ENCODE measurements at places on chromosomes 5 and 9.

DNA sequence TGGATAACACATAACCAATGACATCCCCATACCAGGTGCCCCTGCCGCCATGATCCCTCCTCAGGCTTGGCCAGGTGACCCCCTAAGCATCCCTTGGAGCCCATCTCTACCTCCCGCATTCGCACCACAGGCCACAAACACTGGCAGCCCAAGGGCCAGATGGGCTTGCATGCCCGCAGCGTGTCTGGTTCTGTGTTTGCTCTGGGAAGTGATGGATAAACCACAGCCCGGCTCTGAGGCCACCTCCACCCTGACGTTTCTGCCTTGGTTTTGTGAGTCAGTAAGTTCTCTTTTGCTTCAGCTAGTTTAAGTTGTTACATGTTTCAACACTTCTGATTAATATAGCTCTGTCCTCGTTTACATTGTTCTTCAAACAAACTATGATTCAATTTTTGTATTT is 172.4 kb upstream of the PHYKPL start:
- DNase-seq: no peak

DNA sequence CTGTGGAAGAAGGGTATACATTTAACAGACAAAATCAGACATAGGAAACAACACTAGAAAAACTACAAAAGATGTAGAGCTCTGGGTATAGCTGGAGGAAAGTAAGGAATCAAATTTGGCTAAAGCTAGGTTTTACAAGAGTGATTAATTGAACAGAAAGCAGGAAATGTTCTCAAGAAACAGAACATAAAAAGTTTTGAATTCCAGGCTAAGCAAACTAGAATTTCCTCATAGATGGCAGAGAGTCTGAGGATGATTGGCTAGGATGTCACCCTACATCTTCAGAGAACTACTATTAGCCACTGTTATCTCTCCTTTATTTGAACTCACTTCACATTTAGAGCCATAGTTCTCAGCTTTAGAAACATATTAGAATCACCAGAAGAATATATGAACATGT is 502.1 kb upstream of the PAPPA start:
- no peak for DNase-seq

DNA sequence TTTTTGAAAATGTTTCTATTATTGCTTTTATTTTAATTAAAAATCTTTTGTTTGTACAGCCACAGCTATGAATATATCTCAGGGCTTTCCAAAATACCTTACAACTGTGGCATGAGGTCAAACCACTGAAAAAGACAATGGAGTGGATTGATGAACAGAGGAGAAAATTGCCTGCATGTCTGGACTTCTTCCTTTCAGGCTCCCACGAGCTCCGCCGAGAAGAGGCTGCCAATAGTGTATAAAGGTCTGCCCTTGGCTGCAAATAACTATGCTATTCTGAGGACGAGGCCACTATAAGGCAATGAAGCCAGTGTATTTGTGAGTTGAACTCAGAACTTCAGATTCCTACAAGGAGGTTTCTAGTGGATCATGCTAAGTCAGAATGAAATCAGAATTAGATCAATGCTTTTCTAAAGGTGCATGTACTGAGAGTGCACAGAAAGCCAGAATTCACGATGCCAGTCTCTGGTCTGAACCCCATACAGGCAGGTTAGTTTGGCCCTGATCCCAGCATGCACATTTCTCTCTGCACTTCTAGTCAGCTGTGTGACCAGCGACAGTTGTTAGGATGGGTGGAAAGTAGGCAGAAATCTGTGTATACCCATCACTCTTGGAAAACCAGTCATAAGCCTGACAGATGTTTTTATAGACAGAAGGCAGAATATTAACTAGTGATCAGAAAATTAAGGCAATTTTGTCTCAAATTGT is 42.7 kb upstream of the PLPP1 start:
- no peak for DNase-seq

GRCh38 chr5:115170134-115170928 is 623 bp upstream of the TRIM36 start:
- no peak for DNase-seq

DNA sequence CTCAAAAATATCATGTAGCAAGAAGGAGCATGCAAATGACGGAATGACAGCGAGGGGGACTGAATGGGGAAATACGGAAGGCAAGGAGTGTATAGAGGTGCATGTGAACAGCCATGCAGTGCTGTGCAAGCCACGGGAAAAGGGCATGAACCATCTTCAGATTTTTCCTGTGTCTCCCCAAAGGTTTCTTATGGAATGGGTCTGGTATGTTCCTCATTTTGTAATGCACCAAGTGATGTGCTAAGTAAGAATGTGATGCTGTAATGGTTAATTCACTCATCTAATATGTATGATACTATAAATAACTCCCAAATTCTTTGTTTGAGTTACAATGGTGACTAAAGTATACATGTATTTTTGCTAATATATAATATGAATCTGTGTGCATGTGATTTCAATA is 99.0 kb upstream of the DAB2 start:
- DNase-seq: no peak

GRCh38 chr5:142826741-142827492 is 56.7 kb downstream of the ARHGAP26 start:
- no peak for DNase-seq

DNA sequence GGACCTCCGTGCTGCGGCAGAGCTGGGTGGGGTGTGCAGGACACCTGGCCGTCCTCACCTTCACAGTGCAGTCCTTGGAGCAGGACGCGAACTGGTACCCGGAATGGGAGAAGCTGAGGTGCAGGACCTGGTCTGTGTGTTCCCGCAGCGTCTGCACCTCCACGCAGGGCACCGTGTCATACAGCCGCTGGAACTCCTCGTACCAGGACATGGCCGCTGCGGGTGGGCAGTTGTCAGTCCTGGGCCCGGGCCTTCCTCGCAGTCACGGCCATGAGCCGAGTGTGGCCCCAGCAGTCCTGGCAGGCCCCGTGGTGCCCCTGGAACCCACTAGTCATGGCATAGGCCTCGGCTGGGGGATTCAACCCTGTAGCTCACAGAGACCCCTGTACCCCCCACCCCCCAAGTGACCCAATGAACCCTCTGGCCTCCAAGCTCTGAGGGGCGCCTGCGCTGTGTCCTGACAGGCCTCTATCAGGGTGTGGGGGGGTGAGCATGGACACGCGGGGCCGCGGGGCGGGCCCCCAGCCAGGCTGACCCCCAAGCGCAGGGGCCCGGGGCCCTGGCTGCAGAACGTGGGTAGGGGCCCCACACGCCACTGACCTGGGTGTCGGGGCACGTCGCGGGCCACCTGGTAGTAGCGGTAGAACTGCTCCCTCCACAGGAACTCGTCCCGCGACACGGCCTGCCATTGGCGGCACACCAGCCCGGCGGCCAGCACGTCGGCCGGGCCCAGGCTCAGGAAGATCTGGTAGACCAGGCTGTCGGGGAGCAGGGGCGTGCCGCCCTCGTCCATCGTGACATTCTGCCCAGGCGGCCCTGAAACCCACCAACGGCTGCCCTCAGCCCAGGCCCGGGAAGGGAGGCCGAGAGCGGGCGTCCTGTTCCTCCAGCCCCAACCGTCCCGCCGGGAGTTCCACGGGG is 987 bp downstream of the FBXW5 start:
- DNase-seq: no peak

GRCh38 chr5:174064171-174064570 is 18.7 kb downstream of the NSG2 start:
- DNase-seq: no peak

DNA sequence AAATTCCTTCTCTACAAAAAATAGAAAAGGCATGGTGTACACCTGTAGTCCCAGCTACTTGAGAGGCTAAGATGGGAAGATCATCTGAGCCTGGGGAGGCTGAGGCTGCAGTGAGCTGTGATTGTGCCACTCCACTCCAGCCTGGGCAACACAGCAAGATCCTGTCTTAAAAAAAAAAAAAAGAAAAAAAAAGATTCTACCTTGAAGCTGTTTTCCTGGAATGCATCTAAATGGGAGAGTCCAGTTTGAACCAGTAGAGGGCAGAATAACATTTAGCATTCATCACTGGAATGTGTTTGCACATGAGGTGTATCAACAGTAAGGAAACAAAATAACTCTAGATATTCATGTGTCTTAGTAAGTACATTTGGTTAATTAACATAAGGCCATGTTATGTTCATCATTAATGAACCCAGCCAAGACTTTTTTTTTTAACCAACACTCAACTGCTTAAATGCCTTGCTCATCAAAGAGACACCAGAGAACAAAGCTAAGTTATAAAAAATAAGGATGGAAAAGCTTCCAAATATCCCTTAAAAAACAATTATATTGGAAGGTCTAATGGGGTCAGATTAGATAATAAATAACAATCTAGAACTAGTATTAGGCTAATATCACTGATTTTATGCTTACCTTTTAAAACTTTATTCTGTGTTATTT is 16.1 kb downstream of the IFNE start:
- DNase-seq: no peak

GRCh38 chr5:77744116-77744515 is 32.0 kb downstream of the TBCA start:
- no peak for DNase-seq

- DNase-seq: no peak
Measured at GRCh38 chr9:115596021-115596745, 478.2 kb upstream of the TNC start.

DNA sequence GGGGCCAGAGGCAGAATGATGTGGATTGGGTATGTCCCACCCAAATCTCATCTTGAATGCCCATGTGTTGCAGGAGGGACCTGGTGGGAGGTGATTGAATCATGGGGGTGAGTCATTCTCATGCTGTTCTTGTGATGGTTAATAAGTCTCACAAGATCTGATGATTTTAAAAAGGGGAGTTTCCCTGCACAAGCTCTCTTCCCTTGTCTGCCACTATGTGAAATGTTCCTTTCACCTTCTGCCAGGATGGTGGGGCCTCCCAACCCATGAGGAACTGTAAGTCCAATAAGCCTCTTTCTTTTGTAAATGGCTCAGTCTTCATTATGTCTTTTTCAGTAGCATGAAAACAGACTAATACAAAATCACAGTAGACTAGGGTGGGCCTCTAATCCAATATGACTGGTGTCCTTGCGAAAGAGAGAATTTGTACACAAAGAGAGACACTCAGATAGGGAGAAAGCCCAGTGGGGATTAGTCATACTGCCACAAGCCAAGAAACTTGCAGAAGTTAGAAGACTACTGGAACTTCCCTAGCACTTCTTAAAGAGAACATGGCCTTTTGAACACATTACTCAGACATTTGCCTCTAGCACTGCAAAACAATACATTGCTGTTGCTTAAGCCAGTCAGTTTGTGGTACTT is 68.4 kb downstream of the ANXA1 start:
- DNase-seq: no peak

- no peak for DNase-seq
Measured at GRCh38 chr5:161925960-161926359, 78.0 kb downstream of the GABRA1 start.

- no peak for DNase-seq
Measured at GRCh38 chr9:37946041-37946440, 42.1 kb upstream of the SLC25A51 start.

- DNase-seq: no peak
Measured at GRCh38 chr5:67577424-67577823, 380.8 kb upstream of the CD180 start.

DNA sequence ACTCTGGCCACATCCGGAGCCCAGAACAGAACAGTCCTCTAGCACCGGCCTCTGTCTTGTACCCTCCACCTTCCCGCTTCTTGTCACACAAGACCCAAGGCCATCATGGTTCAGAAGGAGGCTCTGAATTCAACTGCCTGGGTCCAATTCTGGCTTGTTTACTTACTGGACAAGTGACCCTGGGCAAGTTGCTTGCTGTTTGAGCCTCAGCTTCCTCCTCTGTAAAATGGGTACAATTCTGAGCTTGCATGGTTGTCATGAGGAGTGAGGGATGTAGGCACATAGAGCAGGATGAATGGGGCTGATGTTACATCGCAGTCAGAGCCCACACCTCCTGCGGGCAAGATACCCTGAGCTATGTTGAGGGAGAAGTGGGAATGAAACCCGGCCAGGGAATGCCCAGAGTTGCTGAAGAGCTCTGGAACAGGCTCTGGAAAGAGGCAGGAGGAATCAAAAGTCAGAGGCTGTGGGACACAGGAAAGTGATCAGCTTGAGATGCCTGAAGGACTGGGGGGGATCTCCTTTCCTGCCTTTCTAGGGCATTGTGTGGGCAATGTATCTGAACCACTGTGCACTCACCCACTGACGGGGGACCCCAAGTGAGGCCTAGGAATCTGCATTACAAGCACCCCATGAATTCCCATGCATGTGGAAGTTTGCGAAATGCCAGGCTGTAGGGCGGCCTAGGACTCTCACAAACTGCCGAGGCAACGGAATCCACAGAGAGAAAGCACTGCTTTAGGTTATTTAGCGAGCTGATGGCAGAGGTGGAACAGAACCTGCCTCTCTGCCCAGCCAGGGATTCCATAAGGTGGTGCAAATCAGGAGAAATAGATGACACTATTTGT is 29.4 kb upstream of the IL17B start:
- no peak for DNase-seq

- no peak for DNase-seq
Measured at GRCh38 chr5:156892223-156892622, 42.1 kb downstream of the PPP1R2B start.

GRCh38 chr9:96158147-96158546 is 143.8 kb downstream of the HSD17B3 start:
- no peak for DNase-seq

DNA sequence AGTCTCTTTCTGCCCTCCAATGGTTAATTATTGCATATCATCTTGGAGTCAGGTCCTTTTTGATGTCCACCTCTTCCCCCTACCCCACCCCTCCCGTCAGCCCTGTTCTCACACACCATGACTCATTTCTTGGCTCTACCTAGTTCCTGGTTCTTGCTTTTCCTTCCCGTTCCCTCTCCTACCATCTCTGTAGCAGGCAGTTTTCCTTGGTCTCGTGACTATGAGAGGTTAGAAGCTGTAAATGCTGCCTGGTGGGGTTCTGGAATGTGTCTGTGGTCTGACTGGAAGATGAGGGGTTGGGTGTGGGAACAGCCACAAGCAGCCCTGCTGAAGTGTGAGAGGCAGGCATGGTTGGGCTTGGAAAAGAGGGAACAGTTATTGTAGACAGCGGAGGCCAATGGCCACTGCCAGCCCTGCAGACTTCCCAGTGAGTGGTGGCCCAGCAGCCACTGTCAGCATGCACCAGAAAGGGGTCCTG is 18.2 kb downstream of the SLC22A5 start:
- no peak for DNase-seq

- DNase-seq: no peak
Measured at GRCh38 chr5:107365320-107366109, 305.2 kb downstream of the EFNA5 start.

DNA sequence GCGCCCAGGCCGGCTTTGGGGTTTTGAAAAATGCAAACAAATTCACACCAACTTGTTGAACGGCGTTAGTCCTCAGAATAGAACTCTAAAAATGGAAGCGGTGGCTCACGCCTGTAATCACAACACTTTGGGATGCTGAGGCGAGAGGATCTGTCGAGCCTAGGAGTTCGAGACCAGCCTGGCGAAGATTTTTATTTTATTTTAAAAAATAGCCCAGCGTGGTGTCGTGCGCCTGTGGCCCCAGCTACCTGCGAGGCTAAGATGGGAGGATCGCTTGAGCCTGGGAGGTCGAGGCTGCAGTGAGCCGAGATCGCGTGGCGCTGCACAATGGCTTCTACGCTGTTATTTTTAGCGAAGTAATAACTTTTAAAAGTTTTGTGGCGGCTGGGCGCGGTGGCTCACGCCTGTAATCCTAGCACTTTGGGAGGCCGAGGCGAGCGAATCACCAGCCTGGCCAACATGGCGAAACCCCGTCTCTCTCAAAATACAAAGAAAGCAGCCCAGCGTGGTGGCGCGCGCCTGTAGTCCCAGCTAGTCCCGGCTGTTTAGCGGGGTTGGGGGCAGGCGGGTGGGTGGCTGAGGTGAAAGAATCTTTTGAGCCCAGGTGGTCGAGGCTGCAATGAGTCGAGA is 694 bp upstream of the PLIN2 start:
- DNase-seq: peak; percentile 26

- DNase-seq: no peak
Measured at GRCh38 chr5:93188876-93189485, 392.0 kb downstream of the NR2F1-AS1 start.
